ENCODE measurements at places on chromosomes 5 and 9.

DNA sequence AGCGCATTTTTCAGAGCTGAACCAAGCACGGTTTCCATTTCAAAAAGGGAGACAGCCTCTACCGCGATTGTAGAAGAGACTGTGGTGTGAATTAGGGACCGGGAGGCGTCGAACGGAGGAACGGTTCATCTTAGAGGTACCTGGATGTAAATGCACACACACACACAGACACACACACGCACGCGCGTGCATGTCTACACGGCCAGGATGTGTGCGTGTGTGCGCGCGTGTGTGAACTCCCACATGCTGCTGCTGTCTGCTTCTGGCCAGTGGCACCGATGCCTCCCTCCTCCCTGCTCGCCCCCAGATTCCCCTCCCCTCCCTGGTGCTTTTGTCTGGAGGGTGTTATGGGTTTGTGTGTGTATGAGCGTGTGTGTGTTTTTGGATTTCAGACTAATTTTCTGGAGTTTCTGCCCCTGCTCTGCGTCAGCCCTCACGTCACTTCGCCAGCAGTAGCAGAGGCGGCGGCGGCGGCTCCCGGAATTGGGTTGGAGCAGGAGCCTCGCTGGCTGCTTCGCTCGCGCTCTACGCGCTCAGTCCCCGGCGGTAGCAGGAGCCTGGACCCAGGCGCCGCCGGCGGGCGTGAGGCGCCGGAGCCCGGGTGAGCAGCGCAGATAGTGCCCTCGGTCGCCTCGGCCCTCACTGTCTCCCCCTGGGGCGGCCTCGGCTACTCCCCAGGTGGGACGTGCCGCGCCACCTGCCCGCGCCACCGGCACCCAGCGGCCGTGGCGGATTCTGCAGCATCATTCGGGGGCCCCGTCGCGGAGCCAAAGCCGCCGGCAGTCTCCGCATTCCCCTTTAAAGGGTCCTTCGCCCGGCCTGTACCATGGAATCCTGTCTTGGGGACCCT is at the start of gene NTRK2:
TSS of gene NTRK2 (plus strand) at position 442 of the 850 bp plus-strand sequence. CDS start 1,020 bp downstream, outside the sequence.
- H3K36me3 ChIP-seq = no peaks in the 10 kb centered on the region
- peaks cover 14% of the 10 kb centered on the region for H3K4me1 ChIP-seq
- H3K27ac ChIP-seq = no peak within 1 kb of the TSS
- H3K27me3 ChIP-seq = peaks cover 62% of the 10 kb centered on the region

GRCh38 chr5:10685115-10685521 is 75.9 kb downstream of the DAP start:
- H3K4me1 ChIP-seq = peaks cover 18% of the 10 kb centered on the region
- DNase-seq = no peak
- no peaks in the 10 kb centered on the region for H3K27me3 ChIP-seq
- H3K36me3 ChIP-seq = peaks cover 13% of the 10 kb centered on the region

GRCh38 chr9:132152231-132152630 is 9.6 kb upstream of the NTNG2 start:
- peaks cover 82% of the 10 kb centered on the region for H3K27me3 ChIP-seq
- H3K36me3 ChIP-seq = no peaks in the 10 kb centered on the region
- H3K27ac ChIP-seq = no peak overlapping the region
- H3K4me1 ChIP-seq = peaks cover 7% of the 10 kb centered on the region

DNA sequence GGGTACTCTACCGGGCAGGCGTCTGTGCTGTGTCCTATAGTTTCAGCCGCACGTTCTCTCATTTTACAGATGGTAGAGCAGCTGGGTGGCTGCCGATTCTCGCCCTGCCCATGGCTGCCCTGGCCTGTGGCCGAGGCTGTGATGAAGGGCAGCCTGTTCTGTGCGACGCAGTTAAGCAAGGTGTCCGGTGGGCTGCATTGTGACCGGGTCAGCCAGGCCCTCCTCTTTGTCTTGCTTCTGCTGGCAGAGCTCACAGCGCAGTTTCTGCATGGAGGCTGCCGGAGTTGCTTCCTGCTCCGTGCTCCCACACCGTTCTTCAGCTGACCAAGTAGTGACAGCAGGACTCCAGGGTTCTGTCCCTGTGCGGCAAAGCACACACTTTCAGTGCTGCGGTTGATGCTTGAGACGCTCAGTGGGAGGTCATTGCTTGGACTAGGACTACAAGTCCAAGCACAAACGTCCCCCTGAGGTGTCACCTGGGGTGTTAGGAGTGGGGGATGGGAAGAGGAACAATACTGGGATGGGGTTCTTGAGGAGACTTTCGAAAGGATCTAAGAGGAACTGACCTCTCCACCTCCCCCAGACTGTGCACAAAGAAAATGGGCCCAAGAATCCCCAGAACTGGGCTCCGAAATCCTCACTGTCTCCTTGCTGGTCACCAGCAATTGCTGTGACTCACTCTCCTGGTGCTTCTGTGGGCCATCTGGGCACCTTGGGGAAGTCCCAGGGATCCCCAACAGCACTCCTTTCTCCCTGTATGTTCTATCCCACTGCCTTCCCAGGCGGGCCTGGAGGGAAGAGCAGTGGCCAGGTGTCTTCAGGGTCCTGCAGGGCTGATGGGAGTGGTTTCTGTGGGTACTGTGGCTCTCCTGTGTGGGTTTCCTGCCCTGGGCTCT is 58.2 kb downstream of the GADD45G start:
- H3K36me3 ChIP-seq = no peaks in the 10 kb centered on the region
- DNase-seq = no peak
- no peak overlapping the region for H3K4me3 ChIP-seq
- H3K4me1 ChIP-seq = no peaks in the 10 kb centered on the region

DNA sequence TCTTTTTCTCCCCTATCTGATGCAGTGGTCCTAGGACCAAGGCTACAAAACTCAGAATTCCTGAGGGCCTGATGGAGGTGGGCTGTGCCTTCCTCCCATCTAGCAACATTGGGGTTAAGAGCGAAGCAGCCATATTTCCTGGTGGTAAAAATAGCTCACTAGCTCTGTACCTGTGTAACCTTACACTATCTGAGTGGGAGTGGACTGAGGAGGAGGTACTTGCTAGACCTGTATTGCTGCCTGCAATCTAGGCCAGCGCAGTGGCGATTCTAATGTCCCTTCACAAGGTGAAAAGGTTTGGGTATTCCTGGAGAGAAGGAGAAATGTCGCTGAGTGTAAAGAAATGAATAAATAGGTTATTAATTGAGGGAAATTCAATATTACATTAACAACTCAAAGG is 80.2 kb upstream of the LIFR start:
- H3K36me3 ChIP-seq = no peaks in the 10 kb centered on the region
- no peaks in the 10 kb centered on the region for H3K4me1 ChIP-seq
- no peak for DNase-seq
- H3K27me3 ChIP-seq = peaks cover 43% of the 10 kb centered on the region
- H3K27ac ChIP-seq = no peak overlapping the region

GRCh38 chr5:64298586-64298985 is 132.9 kb downstream of the RNF180 start:
- no peak for DNase-seq
- no peaks in the 10 kb centered on the region for H3K36me3 ChIP-seq
- no peaks in the 10 kb centered on the region for H3K4me1 ChIP-seq
- no peak overlapping the region for H3K4me3 ChIP-seq

GRCh38 chr5:93048858-93049257 is 532.2 kb downstream of the NR2F1-AS1 start:
- H3K27me3 ChIP-seq = no peaks in the 10 kb centered on the region
- no peak overlapping the region for H3K27ac ChIP-seq
- H3K4me3 ChIP-seq = no peak overlapping the region
- no peaks in the 10 kb centered on the region for H3K4me1 ChIP-seq
- no peak for DNase-seq

DNA sequence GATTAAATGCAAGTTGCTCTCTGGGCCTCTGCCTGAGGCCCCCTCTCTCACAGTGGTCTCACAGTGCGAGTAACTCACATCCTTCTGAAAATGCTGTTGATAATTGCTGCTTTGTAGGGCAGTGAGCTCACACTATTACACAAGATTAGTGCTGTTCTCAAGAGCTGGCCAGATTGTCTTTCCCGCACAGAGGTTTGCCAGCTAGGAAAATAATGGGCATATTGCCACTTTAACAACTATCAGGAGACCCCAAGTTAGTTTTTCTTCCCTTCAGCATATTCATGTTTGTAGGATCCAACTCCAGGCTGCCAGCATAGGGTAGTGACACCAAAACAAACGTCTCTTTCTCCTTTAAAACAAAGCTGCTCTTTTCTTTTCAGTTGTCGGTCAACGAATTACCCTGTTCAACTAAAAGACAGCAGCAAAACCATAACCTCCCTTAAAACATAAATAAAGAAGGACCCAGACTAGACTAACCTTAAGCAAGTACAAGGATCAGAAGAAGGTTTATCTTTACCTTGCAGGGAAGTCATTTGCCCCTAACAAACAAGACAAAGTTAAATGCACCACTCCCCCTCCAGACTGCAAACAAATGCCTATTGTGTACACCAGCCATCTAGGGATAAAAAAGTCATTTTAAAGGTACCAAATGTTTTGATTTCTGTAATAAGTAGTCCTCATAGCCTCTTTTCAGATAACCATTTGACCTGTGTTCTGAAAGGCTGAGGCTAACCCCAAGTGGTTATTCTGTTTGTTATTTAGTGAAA is 91.4 kb downstream of the VCAN start:
- H3K4me3 ChIP-seq = no peak overlapping the region
- H3K36me3 ChIP-seq = peaks cover 3% of the 10 kb centered on the region
- no peak for DNase-seq
- no peaks in the 10 kb centered on the region for H3K4me1 ChIP-seq

Data from effector memory CD8-positive, alpha-beta T cell (primary cell).